Uterus (tissue), 4 donors: ENCODE measurements at places on chromosomes 5 and 9. TPM values are rescaled to one million over a fixed set of nuclear protein-coding genes. Genes with fewer than 3 reads are reported as not detected.
A peak's percentile ranks its signal among the peaks of the same experiment; 100 is the strongest.

- DNase-seq = no peak
Observed at GRCh38 chr5:18882154-18882553, 1105.8 kb downstream of the CDH18 start.

DNA sequence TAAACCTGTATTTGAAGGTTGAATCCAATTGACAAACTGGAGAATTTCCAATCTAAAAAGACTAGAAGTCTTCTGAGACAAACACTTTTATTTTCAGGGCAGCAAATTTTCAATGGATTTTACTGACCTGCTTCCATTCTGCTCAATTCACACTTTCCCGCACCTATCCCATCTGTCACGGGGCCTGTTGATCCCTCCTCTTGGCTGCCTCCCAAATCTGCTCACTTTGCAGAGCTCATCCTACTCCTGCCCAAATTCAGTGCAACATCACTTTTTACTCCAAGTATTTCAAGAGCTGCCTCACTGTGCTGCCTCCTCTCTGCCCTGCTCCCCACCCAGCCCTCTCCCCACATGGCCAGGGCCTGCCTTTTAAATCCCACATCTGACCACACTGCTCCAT lies 35.1 kb downstream of the GOLM1 start:
- DNase-seq = no peak

DNA sequence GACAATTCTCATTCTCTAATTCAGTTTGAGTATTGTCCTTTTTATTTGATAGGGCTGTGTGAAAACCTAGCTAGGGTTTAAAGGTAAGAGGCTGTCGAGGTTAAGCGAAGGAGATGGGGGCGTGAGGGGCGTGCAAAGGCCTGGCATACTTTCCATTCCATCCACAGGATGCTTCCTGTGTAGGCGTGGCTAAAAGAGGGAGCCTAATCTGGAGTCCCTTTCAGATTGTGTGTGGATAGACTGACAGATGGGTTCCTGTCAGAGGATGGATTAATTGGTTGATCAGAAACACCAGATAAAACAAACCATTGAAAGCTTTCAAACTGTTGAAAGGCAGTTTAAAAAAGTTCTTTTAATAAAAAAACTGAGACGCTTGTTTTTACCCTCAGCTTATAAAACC lies 1.1 kb upstream of the ELL2 start:
- no peak for DNase-seq

DNA sequence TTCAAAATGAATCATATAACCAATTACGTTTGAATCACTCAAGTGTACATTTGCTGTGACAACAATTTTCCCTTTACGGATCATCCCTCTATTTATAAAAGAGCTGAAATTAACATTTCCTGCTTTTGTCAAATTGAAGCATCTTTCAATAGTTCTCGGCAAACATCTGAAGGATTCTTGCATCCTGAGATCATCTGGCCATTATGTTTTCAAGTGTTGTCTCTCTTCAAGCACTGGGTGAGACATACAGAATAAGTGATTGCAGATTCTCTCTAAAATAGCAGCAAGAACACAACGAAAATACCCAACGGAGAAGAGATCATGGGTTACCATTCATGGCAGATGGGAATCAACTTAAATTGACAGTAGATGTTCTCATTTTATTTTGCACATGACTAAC lies 283.4 kb upstream of the GRAMD2B start:
- no peak for DNase-seq

- DNase-seq = no peak
Observed at GRCh38 chr5:7010591-7010990, 297.4 kb downstream of the TENT4A start.

GRCh38 chr5:67636091-67636490 lies 439.5 kb upstream of the CD180 start:
- DNase-seq = peak; percentile 27

Gene CSF1R
- total RNA-seq = 1.0 TPM

Gene FBLL1
- total RNA-seq = not detected

DNA sequence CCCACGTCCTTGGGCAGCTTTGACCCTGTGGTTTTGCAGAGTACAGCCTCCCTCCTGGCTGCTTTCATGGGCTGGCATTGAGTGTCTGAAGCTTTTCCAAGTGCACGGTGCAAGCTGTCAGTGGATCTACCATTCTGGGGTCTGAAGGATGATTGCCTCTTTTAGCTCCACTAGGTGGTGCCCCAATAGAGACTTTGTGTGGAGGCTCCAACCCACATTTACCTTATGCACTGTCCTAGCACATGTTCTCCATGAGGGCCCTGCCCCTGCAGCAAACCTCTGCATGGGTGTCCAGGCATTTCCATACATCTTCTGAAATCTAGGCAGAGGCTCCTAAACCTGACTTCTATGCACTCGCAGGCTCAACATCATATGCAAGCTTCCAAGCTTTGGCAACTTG lies 644.2 kb upstream of the CDH9 start:
- no peak for DNase-seq

- DNase-seq = no peak
Observed at GRCh38 chr5:1648806-1649205, 125.0 kb upstream of the LPCAT1 start.

DNA sequence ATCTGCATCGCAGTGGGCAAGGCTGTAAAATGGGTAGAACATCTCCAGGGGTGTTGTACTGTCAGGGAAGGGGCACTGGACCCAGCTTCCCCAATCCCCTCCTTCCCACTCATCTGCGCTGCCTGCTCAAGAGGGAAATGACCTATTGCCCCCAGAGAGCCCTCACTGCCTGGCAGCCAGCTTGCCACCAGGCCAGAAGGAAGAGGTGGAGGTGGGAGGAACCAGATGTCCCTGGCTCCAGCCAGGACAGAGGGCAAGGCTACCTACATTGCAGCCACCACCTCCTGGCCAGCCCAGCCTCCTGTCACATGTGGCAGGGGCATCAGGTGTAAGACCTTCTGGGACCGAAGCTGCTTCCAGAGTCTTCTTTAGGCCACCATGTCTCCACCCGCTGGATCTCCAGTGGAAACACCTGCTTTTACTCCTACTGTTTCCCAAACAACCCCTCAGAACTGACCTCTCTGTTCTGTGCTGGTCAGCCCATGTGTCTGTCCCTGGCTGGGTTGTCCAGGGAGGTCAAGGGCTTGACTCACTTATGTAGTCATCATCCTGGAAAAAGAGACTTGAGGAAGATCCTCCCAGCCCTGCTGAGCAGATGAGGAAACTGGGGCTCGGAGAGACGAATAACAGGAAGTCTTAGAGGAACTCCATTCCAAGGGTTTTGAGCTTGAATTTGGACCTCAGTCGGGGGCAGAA lies 42.3 kb downstream of the JADE2 start:
- DNase-seq = peak; percentile 54

GRCh38 chr5:66170195-66170919 lies 26.3 kb downstream of the SREK1 start:
- no peak for DNase-seq

GRCh38 chr5:24742334-24742733 lies 97.6 kb upstream of the CDH10 start:
- DNase-seq = no peak

Gene NDUFS6
- total RNA-seq = 12.7 TPM

GRCh38 chr9:133897675-133898074 lies 94.4 kb downstream of the VAV2 start:
- DNase-seq = no peak

DNA sequence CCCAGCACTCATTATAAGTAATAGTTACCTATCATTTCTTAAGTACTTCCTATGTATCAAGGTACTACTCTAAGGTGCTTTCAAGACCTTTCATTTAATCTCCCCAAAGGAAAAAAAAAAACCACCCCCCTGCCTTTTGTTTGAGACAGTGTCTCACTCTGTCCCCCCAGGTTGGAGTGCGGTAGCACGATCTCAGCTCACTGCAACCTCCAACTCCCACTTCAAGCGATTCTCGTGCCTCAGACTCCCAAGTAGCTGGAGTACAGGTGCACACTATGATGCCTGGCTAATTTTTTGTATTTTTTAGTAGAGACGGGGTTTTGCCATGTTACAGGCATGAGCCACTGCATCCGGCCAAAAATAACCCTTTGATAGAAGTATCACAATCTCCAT lies 29.9 kb downstream of the SERINC5 start:
- no peak for DNase-seq

DNA sequence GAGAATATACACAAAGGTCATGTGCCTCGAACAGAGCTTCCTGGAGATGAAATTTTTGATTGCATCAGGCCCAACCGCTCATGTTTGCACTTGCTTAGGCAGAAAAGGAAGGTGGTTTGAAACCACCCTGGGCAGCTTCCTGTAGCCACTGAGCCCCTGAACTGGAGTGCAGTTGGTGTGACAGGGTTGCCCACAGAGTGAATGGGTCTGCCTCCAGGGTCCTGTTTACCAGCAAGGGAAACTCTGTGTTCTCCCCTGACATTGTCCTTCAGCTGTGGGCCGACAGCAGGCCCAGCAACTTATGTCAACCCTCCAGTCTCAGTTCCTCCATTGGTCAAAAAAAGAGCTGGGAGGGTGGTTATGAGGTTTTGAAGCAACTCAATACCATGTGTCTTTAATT lies 289.6 kb downstream of the KIF4B start:
- no peak for DNase-seq

Gene IER5L
- 1.8 TPM for total RNA-seq

DNA sequence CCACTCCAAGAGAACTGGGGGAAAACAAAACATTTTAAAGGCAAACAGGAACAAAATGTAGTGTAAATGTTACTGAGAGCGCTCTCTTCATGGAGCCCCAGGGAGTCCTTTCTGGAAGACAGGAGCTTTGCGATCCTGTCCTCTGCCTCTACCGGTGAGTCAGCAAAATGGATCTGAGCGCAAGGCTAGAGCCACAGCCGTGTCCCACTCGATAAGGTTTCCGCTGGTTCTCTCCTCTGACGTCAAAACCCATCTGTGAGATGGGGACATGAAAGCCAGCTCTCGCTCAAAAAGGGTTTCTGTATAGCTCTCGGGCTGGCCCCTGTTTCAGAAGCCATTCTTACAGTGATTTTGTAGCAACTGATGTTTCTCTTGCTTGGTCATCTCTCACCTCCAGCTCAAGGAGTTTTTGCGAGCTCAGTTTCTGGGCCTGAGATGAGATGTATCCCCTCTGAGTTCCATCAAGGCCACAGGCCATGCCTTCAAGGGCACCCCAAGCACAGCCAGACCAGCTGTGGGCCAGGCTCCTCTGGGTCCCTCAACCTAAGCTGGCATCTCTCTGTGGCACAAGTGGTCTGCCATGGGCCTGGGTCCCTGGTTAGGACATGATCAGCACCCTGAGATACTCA lies 101.6 kb downstream of the FSTL4 start:
- no peak for DNase-seq

DNA sequence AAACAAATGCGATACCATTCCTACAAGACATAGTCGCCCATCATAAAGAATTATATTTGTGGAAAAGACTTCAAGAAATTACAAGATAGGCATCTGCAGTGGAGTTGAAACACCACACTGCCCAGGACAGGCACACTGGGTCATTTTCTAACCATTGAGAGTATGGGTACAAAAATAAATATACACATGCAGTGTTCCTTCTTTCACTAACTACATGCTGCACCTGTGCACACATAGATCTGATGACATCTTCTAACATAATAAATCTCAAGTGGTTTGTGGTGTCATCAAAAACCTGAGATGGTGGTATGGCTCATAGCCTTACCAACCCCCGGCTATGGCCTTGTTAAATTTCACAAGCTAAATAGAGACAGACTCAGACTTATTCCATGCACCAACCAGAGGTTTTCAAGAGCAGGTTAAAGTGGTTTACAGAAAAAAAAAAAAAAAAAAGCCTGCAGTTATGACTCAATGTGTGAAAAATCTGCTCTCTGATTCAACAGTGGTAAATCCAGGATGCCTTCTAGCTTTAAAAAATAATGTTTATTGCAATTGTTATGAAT lies 12.4 kb upstream of the NFIB start:
- DNase-seq = no peak

- DNase-seq = no peak
Observed at GRCh38 chr5:126182971-126183695, 240.1 kb upstream of the GRAMD2B start.

Gene NUTM2G
- total RNA-seq = not detected

DNA sequence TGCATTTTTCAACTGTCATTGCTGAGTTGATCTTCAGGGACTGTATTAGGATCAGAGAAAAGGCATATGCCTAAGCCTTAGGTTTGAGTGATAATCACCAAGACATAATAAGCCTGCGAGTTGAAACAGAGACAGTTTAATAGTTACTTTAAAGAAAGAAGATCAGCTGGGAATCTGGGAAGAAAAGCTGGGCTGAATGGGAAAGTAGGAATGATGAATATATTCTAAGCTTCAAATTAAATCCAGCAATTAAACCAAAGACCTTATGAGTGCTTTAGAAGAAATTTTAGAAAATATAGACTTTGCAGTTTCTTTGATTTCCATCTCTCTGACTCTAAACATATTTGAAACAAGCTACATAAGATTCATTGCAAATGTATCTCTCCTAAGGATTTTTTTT lies 222.3 kb downstream of the ENC1 start:
- no peak for DNase-seq

DNA sequence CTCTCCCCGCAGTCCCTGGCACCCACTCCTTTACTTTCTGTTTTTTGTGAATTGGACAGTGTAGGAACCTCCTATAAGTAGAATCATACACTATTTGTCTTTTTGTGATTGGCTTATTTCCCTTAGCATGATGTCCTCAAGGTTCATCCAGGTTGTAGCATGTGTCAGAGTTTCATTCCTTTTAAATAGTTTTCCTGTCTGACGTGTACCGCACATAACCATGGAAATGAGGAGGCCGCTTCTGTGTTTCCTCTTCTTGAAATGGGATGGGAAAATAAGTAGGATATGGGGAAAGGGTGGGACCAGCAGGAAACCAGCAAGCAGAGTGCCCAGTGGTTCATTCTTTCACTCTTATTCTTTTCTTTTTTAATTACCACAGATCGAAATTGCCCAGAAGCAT lies 72.6 kb upstream of the ENTREP1 start:
- no peak for DNase-seq

GRCh38 chr5:141135718-141136266 lies 786 bp downstream of the PCDHB5 start:
- DNase-seq = no peak

Gene BTNL8
- not detected for total RNA-seq

Gene KIF4B
- not detected for total RNA-seq

DNA sequence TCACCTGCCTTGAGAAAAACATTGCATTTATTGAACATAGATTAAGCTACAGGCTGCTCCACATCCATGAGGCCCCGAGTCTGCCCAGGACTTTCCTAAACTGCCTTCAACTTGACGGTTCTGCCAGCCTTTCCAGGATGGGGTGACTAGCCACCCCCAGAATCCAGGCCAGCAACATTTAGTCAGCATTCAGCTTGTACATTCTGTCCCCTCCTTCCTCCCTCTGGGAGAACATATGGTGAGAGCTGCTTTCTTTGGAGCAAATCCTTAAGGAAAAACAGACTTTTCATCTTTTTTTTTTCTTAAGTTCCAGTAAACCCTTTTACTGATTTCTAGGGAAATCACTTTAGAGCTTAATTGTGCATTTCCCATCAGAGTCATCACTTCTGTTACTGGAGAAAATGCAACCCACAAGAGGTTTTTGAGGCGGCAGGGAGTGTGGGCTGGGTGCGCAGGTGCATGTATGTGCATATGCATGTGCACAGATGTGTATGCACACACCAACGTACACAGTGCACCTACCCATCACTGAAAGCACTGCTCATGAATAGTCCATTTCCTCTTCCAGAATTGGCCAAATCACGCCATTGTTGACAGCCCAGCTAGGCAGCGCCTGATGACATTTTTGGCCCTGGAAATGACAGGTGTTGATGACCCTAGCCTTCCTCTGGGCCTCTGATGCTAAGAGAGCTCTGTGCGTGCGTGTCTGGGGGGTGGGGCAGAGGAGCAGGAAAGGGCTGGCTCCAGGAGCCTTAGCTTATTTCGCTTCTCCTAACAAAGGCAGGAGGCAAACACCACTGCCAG lies 145.6 kb downstream of the HSD17B3 start:
- no peak for DNase-seq

- no peak for DNase-seq
Observed at GRCh38 chr5:169356811-169357210, 55.9 kb upstream of the SLIT3 start.

Gene DDX4
- not detected for total RNA-seq
